ENCODE measurements at places on chromosomes 5 and 9. TPM values are rescaled to one million over a fixed set of nuclear protein-coding genes. Genes with fewer than 3 reads are reported as not detected.

ACTBL2 gene
- not detected for polyA plus RNA-seq

LHX3 gene
- polyA plus RNA-seq = not detected

EMB gene
- polyA plus RNA-seq = 4.4 TPM

CXCL14 gene
- polyA plus RNA-seq = 36.6 TPM

SLC45A2 gene
- 0.26 TPM for polyA plus RNA-seq

PCDHB16 gene
- 5.0 TPM for polyA plus RNA-seq

ADGRV1 gene
- polyA plus RNA-seq = 10.6 TPM

DHX29 gene
- 48.9 TPM for polyA plus RNA-seq

SHOC1 gene
- 0.85 TPM for polyA plus RNA-seq

SCGB3A1 gene
- polyA plus RNA-seq = 0.78 TPM

MVB12B gene
- polyA plus RNA-seq = 14.5 TPM

SLC25A51 gene
- polyA plus RNA-seq = 21.3 TPM

PCDHA12 gene
- 0.14 TPM for polyA plus RNA-seq

TMEM171 gene
- polyA plus RNA-seq = 5.3 TPM

TLX3 gene
- not detected for polyA plus RNA-seq

FABP6 gene
- polyA plus RNA-seq = not detected

FBXL7 gene
- 23.9 TPM for polyA plus RNA-seq

C9orf50 gene
- 0.57 TPM for polyA plus RNA-seq

GPR151 gene
- polyA plus RNA-seq = not detected

OTP gene
- polyA plus RNA-seq = not detected

GRIA1 gene
- polyA plus RNA-seq = 4.0 TPM

GIN1 gene
- 13.7 TPM for polyA plus RNA-seq

SLCO4C1 gene
- 25.7 TPM for polyA plus RNA-seq

CDC25C gene
- 8.4 TPM for polyA plus RNA-seq

IFNB1 gene
- polyA plus RNA-seq = not detected

MYMK gene
- polyA plus RNA-seq = not detected

CAVIN4 gene
- 3.0 TPM for polyA plus RNA-seq

PROP1 gene
- not detected for polyA plus RNA-seq

MZB1 gene
- polyA plus RNA-seq = 0.50 TPM

ALDH1A1 gene
- 323 TPM for polyA plus RNA-seq

FIBCD1 gene
- polyA plus RNA-seq = 0.33 TPM

CDC20B gene
- 0.69 TPM for polyA plus RNA-seq

FGF10 gene
- polyA plus RNA-seq = 7.5 TPM

CTXN3 gene
- polyA plus RNA-seq = not detected

STK32A gene
- 14.3 TPM for polyA plus RNA-seq

C8G gene
- polyA plus RNA-seq = 0.58 TPM

OMD gene
- polyA plus RNA-seq = 0.41 TPM

HACD4 gene
- polyA plus RNA-seq = 3.1 TPM

GADD45G gene
- 4.5 TPM for polyA plus RNA-seq

S1PR3 gene
- polyA plus RNA-seq = 55.3 TPM

GABRA1 gene
- polyA plus RNA-seq = not detected

GZMA gene
- polyA plus RNA-seq = 0.54 TPM

ZNF366 gene
- polyA plus RNA-seq = 4.6 TPM

CD72 gene
- 2.1 TPM for polyA plus RNA-seq

BTNL3 gene
- polyA plus RNA-seq = 0.13 TPM

PDGFRB gene
- polyA plus RNA-seq = 142 TPM

RNF183 gene
- 5.2 TPM for polyA plus RNA-seq

ZNF169 gene
- 5.9 TPM for polyA plus RNA-seq

FOXD4L6 gene
- not detected for polyA plus RNA-seq

HEMGN gene
- 3.5 TPM for polyA plus RNA-seq

ENHO gene
- polyA plus RNA-seq = 1.8 TPM

CDX1 gene
- 0.54 TPM for polyA plus RNA-seq

SMIM33 gene
- not detected for polyA plus RNA-seq

UBLCP1 gene
- 45.4 TPM for polyA plus RNA-seq

SH3PXD2B gene
- 33.6 TPM for polyA plus RNA-seq

GABRA6 gene
- not detected for polyA plus RNA-seq

LECT2 gene
- polyA plus RNA-seq = 2.1 TPM
